ENCODE measurements at places on chromosomes 12 and 14. TPM values are rescaled to one million over a fixed set of nuclear protein-coding genes. Genes with fewer than 3 reads are reported as not detected.

The KRT3 gene
- not detected for total RNA-seq

The TMTC2 gene
- 6.7 TPM for total RNA-seq

The CPM gene
- 19.0 TPM for total RNA-seq

The TAS2R31 gene
- total RNA-seq = 5.6 TPM

The KICS2 gene
- 8.6 TPM for total RNA-seq

The RD3L gene
- total RNA-seq = not detected

The ART4 gene
- 7.9 TPM for total RNA-seq

The OTX2 gene
- total RNA-seq = not detected

Measured in regular cardiac myocyte (primary cell).